ENCODE measurements at places on chromosomes 1 and 21. TPM values are rescaled to one million over a fixed set of nuclear protein-coding genes. Genes with fewer than 3 reads are reported as not detected.

Gene ANXA9
- total RNA-seq, result not detected

Gene ERICH3
- total RNA-seq, result not detected

Gene PLA2G2F
- total RNA-seq, result not detected

Gene THEM5
- total RNA-seq, result not detected

Gene TNFRSF9
- 3.4 TPM for total RNA-seq

Gene CHI3L1
- total RNA-seq, result not detected

Gene TNFSF18
- total RNA-seq, result not detected

Gene KANK4
- total RNA-seq, result not detected

Gene ADORA3
- total RNA-seq, result 0.57 TPM

Gene HES3
- not detected for total RNA-seq

Gene ANGEL2
- total RNA-seq, result 49.1 TPM

Gene SMIM1
- total RNA-seq, result not detected

Gene CDC42BPA
- 8.8 TPM for total RNA-seq

Gene MPZ
- total RNA-seq, result 2.7 TPM

Gene GPATCH3
- 13.9 TPM for total RNA-seq

Gene OVAAL
- total RNA-seq, result not detected

Gene PLA2G2D
- total RNA-seq, result not detected

Gene LPAR3
- 0.09 TPM for total RNA-seq

Gene TTC3
- 61.0 TPM for total RNA-seq

Gene ZNF683
- not detected for total RNA-seq

Gene CYP4A11
- total RNA-seq, result not detected

Gene LAMTOR5
- total RNA-seq, result 127 TPM

Gene AQP10
- not detected for total RNA-seq

Gene TTC24
- total RNA-seq, result 2.3 TPM

Gene NVL
- 45.7 TPM for total RNA-seq

Gene BNIPL
- 1.5 TPM for total RNA-seq

Gene AMY1A
- not detected for total RNA-seq

Gene RNASEL
- total RNA-seq, result 5.1 TPM

Gene KAZN
- total RNA-seq, result 0.91 TPM

Gene S100A16
- not detected for total RNA-seq

Gene VAV3
- 3.1 TPM for total RNA-seq

Gene PPOX
- total RNA-seq, result 29.6 TPM

Gene F13B
- total RNA-seq, result not detected

Gene C1orf105
- total RNA-seq, result 0.36 TPM
